ENCODE measurements at places on chromosomes 11 and 22.

DNA sequence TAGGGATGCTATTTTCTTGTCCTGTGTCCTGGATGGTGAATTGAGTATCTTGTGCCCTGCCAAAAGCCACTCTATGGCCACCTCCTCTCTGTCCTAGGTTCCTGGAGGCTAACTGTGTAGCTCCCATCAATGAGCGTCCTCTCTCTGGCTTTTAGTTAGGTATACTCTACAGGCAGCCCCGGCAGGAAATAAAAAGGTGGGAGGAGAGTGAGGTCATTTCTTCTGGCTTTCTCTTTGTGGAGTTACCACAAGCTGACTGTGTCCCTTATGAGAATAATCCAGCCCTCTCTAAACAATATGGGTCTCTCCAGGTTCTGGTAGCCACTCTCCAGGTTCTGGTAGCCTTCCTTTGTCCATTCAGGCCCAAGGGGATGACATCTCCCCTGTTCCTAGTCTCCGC, 11.7 kb upstream of the ASPHD2 start:
- no peak for DNase-seq

- no peak for DNase-seq
Measured at GRCh38 chr11:123742724-123743120, 1.3 kb upstream of the ZNF202 start.

DNA sequence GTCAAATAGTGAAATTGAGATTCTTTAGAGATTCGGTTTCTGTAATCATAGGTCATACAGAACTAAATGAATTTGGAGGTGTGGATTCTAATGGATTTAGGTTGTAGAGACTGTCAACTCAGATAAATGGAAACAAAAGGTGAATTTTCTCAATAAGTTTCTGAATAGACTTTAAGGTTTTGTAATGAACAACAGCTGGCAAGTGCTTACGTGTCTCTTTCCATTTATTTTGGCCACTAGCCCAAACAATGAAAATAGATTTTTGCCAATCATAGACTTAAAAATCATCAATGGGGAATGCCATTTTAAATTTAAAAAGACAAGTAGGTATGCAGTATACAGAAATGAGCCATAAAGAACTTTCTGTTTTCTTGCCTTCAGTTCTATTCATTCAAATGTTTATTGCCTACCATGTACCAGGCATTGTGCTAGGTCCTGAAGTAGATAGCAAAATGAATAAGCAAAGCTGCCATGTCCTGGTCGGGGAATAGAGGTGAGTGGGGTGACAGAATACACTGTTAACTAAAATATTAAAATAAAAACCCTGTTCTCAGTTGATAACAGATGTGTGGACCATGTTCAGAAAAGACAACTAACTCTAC, 16.9 kb upstream of the TMEM135 start:
- DNase-seq, result no peak

DNA sequence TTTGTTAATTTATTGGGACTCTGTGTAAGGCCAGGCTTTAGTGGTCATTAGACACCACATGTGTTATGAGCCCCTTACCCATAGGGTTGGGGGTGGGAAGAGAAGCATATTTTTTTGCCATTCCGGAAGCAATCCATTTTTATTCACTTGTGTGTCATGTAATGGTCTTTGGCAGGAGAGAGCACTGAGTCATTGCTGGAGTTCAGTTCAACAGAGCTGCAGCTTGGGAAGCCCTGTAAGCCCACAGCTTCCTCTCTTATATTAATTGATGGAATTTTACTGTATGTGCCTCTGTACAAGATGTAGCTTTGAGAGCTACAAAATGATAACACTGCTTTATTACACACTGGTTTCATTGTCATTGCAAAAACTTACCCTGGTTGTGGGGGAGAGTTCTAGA, 177.3 kb upstream of the SORL1-AS1 start:
- no peak for DNase-seq

DNA sequence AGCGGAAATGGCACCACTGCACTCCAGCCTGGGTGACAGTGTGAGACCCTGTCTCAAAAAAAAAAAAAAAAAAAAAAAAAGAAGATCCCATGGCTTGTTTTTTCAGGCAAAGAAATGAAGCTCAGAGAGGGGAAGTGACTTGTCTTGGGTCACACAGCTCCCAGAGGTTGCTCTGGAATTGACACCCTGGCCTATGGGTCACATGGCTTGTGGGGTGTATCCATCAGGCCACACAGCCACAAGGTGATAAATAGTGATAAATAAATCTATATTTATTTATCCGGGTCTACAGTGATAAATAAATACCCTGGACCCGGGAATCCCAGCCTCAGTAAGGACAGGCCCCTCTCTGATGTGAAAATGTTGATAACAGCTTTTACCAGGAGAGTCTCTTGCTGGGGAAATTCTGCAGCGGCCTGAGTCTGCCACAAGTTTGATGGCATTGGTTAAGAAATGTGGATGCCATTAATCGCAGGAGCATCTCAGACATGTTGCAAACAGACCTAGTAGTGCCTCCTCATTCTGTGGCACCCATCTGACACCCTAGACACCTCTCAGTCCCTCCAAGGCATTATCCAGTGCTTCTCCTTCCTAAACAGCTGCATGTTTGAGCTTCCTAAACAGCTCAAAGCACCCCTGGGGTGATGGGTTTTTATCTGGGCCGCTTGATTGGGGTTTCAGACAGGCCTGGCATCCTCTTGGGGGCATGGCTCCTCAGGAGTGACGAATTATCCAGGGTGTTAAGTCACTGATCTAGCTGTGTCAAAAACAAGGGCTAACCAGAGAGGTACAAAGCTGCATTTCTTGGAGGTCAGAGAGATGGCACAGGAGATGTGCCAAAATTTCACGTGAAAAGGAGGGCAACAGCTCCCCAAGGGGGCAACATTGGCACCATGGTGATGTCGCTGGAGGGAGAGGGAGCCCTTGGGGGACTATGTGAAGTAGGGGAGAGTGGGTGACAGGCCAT, 1.9 kb upstream of the EMID1 start:
- DNase-seq, result no peak

GRCh38 chr11:10752061-10752460, 1.0 kb downstream of the CTR9 start:
- no peak for DNase-seq

DNA sequence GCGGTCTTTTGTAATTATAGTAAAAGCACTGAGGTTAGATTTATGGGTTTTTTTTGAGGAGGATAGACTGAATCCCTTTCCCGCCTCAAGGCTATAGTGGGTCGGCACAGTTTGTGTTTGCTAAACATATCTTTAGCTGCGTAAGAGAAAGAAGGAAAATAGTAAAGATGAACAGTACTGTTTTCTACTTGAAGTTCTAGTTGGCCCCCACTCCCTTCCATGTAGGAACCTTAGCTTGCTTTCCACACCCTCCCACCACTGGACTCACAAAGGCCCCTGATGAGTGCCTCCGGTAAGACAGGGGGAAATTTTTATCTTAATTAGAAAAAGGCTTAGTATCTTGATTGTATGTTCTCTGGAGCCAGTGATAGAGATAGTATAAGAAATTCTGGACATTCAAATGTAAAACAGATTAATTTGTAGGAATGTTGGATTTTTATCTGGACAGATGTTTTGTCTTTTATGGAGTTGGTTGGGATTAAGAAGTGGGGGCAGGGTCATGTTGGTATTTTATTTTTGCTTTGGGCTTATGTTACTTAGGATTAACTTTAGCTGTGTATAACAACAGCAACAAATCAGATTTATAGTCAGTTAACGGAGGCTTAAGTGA, 49.4 kb downstream of the PTPRJ start:
- no peak for DNase-seq

GRCh38 chr11:1229471-1230120, 6.7 kb downstream of the MUC5B start:
- DNase-seq, result no peak
